ENCODE measurements at places on chromosomes 11 and 22. TPM values are rescaled to one million over a fixed set of nuclear protein-coding genes. Genes with fewer than 3 reads are reported as not detected.

GRCh38 chr11:19838994-19839768, 126.5 kb downstream of the NAV2 start:
- no peak for DNase-seq

Gene SAA4
- not detected for total RNA-seq

DNA sequence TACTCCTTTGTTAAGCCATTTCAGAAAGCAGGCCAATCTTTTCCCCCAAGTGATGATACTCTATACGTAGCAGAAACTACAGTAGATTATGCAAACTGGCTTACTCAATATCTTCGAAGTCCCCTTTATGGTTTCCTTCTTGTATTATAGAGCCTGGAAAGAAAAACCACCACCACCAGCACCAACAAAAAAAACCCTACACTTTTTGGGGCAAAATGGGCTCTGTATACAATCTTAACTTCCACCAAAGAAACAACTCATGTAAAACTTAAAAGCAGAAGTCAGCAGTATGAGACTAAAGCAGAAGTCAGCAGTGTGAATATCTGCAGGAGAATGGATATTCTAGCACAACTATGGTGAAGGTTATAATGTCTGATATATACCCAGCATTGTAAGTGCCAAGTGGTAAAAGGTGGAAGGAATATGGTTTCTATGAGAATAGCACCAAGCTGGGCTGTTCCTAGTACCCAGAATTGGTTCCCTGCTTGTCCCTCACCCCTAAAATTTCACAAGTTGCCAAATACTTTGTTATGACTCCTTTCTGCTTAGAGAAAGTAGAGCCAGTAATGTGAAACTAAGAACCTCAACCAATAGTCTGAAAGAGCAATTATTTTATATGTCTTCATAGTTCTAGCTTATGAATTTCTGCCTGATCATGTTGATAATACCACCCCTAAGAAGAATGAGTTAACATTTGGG, 252.1 kb downstream of the SBF2 start:
- no peak for DNase-seq

- DNase-seq = no peak
These were observed 1071.4 kb downstream of the JRKL start for GRCh38 chr11:97461044-97461880.

Gene H19
- 2.7 TPM for total RNA-seq

DNA sequence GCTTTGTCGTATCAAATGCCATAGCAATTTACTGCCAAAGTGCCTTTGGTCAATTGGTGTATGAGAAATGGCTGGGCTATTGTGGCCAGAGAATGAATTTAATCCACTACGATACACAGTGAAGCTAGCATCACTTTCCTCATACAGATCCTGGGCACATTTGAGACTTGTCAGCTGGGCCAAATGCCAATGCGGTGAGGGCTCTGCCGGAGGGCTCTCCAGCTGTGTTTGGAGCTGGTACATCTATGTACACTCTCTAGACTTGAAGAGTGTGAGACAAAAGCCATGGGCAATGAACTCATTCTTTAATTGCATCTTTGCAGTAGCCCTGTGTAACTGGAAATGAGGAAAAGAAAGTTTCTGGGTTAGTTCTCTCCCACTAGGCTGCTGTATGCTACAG, 1052.9 kb downstream of the NTM start:
- no peak for DNase-seq

Gene PITPNB
- total RNA-seq = 11.6 TPM

Gene LSP1
- total RNA-seq = 79.4 TPM

DNA sequence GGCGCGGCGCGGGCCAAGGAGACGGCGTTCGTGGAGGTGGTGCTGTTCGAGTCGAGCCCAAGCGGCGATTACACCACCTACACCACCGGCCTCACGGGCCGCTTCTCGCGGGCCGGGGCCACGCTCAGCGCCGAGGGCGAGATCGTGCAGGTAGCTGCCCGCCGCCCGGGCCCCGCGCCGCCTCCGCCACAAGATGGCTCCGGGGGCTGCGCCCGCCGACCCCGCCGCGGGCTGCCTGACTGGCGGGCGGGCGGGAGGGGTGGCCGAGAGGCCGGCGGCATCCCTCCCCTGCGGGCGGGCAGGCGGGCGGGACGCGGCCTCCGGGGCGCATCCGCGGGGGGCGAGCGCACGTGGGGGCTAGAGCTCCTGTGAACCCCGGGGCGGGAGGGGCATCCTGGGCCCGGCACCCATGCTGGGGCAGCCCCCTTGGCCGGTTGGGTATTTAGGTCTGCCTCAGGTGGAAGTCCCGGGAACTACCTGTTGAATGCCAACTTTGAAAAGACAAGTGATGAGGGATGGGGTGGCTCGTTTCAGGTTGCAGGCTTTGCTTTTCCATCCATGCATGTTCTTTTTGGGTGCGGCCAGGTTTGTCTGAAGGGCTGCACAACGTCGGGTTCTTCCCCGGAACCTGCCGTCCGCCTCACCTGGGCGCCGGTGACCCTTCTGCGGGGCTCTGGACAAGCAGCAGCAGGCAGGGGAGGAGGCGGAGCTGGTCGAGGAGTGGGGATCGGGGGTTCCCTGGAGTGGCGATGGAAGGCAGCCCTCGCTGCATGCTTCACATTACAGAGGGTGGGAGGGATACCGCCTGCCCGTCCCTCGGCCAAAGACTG, 760 bp downstream of the ZNRF3 start:
- no peak for DNase-seq

DNA sequence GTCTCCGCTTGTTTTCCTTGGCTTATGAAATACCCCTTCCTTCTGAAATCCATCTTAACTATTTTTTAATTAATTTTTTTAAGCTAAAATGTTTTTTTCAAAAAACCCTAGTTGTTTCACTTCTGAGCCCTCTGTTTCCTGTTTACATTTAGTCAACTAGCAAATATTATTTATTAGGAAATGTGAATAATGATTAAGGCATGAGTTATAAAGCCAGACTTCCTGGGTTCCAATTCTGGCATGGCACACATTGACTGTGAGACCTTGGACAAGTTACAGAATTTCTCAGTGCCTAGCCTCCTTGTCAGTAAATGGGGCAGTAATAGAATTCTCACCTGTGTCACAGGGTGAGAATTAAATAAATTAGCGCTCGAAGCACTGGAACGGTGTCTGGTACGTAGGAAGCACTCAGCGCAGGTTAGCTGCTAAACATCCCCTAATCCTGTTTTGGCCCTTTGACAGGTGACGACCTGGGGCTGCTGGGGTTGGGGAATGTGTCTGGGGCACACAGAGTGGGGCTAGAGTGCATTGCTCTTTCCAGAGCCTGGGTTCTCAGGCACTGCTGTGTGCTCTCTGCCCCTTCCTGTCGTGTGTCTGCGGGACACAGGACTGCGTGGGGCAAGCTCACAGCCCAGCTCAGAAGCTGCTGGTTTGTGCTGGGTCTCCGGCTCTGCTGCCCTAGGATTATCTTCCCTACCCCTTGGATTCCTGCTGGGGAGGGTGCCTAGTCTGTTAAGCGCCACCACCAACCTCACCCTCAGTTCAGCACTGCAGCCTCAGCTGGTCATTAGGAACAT, 13.1 kb downstream of the PANX1 start:
- no peak for DNase-seq

Gene KCNJ5
- 0.27 TPM for total RNA-seq

- DNase-seq = no peak
These were observed 206.2 kb upstream of the CADM1 start for GRCh38 chr11:115710426-115710825.

DNA sequence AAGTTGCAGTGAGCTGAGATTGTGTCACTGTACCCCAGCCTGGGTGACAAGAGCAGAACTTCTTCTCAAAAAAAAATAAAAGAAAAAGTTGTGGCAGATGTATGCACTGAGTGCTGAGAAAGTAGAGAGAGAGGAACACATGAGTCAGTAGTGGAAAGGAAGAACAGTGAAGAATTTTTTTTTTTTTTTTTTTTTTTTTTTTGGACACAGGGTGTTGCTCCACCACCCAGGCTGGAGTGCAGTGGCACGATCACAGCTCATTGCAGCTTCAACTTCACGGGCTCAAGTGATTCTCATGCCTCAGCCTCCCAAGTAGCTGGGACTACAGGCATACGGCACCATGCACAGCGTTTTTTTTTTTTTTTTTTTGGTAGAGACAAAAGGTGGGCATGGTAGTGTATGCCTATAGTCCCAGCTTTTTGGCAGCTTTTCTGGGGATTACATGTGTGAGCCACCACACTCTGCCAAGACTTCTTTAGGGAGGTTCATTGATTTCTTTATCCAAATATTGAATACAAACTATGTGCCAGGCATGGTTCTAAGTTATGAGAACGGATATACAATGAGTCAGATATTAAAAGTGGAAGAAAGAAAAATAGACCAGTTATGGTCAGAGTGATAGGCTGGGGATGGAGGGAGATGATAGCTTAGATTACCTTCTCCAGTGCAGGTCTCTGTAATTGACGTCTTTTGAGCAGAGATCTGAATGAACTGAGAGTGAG, 62.0 kb downstream of the YAP1 start:
- DNase-seq = no peak

- DNase-seq = peak; percentile 25
These were observed 62.4 kb downstream of the NECTIN1 start for GRCh38 chr11:119666463-119667131.

DNA sequence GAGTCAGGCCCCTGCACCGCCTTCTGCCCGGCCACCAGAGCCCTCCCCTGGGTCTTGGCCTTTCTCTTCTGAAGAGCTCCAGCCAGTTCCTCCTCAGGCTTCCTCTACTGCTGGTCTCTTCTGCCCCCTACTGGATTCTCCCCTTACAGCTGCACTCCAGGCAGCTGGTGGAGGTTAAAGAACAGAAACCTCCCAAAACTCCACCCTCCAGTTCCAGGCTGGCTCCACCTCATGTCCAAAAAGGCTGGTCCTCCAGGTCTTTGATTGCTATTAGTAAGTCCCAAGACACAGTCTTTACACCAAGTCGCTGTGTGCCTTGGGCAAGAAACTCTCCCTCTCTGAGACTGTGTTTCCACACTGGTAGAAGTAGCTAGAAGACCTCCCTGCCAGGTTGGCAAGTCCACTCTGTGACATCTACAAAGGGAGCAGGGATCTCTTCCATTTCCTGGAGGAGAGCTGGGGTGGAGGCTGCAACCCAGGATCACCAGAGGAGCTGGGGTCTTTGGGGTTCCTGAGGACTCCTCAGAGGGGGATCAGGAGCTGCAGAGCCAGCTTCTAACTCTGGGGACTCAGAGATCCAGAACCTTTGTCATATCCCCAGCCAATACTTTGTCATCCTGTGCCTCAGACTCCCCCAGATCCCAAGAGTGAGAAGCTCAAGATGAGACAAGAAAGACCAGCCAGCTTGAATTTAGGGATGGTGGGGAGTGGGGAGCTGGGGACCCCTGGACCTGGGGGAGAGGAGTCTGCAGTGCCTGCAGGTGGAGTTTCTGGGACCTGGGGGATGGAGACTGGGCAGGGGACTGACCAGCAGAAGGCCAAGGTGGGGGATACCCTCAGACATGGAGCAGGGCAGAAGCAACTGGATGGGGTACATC, 3.4 kb upstream of the IGLL5 start:
- peak; percentile 88 for DNase-seq

DNA sequence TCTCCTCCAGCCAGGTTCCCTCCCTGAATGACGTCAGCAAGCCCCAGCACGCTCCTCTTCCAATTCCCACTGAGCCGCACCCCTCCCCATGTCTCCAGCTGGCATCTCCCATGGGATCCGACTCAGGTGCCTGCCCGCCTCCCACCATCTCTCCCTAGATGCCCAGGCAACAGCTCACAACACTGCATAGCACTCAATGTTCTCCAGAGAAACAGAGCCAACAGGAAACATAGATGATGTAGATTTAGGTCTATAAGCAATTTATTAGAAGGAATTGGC, 532.3 kb downstream of the BRD1 start:
- no peak for DNase-seq

DNA sequence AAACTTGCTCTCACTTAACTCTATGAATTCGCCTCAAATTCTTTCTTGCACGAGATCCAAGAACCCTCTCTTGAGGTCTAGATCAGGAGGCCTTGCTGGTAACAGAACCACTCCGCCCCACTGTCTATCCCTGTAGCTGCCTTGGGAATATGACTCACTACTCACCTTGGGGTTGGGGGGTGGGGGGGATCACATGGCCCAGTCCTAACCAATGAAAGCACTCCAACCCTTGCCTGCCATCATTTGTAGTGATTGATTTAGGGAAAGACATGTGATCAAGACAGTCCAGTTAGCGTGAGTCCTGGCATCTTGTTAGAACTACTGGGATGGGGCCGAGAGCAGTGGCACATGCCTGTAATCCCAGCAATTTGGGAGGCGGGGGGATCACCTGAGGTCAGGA, 4.8 kb upstream of the MRTFA start:
- DNase-seq = no peak

Gene ACTN3
- total RNA-seq = not detected

Gene NXPE1
- not detected for total RNA-seq

Gene YPEL1
- total RNA-seq = 11.8 TPM

- DNase-seq = no peak
These were observed 7.8 kb downstream of the DSCAML1 start for GRCh38 chr11:117789241-117789640.

Gene FXYD2
- total RNA-seq = 0.54 TPM

DNA sequence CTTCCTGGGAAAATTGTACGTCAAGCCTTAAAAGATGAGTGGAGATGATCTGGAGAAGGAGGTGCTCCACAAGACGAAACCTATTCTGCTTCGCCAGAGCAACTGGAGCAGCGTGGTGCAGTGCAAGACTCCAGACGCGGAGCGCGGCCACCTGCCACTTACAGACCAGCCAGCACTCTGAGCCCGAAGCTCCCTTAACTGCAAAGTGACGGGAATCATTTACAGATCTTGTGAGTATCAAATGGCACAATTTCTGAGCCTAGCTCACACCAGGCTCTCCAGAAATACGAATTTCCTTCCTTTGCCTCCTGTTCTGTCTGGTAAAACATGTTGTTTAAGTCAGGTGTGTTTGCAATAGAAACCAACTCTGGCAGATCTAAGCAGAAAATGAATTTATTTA, 369.3 kb downstream of the CADM1 start:
- DNase-seq = no peak

- no peak for DNase-seq
These were observed 34.6 kb upstream of the KCNQ1OT1 start for GRCh38 chr11:2734181-2735052.

DNA sequence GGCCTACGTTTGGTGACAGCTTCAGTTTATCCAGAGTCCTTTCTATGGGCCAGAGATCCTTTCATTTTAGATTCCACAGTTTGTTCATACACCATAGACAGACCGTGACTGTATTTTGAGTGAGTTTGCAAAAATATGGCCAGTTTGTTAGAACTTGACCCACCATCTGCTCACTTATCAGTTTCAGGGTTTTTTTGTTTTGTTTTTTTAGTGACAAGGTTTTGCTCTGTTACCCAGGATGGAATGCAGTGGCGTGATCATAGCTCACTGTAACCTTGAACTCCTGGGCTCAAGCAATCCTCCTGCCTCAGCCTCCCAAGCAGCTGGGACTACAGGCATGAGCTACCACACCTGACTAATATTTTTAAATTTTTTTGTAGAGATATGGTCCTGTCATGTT, 9.1 kb upstream of the CKAP5 start:
- DNase-seq = no peak

- no peak for DNase-seq
These were observed 102.9 kb downstream of the PPP6R3 start for GRCh38 chr11:68563454-68563853.

Measured in hematopoietic multipotent progenitor cell (in vitro differentiated cells).